Airway epithelial cell (primary cell): ENCODE measurements at places on chromosomes 5 and 9. TPM values are rescaled to one million over a fixed set of nuclear protein-coding genes. Genes with fewer than 3 reads are reported as not detected.

The FXN gene
- total RNA-seq, result 10.5 and 13.9 TPM in 2 replicates

The TRIM36 gene
- total RNA-seq, result 0.23 and 0.42 TPM in 2 replicates

The DRD1 gene
- not detected in 2 replicates for total RNA-seq

The TAF11L4 gene
- not detected in 2 replicates for total RNA-seq

The PHF24 gene
- under 0.01 and 0.23 TPM in 2 replicates for total RNA-seq

The IFNW1 gene
- not detected in 2 replicates for total RNA-seq
